ENCODE measurements at places on chromosomes 16 and 17.

DNA sequence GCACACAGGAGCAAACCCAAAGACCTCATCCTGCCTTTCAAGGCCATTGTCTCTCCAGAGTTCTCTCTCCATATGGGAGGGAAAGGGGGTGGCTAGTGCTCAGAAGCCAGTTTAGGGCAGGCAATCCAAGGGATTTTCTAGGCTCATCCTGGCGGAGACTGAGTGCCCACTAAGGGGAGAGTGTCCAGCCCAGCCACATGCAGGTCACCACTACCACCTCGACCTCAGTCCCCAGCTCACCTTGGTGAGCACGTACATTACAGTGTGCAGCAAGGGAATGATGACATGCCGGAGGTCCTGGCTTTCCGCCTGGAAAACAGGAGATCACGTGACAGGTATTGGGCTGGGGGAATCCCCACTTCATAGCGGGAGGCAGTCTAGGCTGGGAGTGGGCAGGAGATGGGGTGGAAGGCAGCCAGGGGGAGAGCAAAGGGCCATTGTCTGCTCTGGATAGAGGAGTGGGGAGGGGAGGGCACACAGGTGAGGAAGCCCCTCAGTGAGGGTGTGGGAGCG lies 29.9 kb downstream of the PIK3R6 start:
- no peak for DNase-seq

DNA sequence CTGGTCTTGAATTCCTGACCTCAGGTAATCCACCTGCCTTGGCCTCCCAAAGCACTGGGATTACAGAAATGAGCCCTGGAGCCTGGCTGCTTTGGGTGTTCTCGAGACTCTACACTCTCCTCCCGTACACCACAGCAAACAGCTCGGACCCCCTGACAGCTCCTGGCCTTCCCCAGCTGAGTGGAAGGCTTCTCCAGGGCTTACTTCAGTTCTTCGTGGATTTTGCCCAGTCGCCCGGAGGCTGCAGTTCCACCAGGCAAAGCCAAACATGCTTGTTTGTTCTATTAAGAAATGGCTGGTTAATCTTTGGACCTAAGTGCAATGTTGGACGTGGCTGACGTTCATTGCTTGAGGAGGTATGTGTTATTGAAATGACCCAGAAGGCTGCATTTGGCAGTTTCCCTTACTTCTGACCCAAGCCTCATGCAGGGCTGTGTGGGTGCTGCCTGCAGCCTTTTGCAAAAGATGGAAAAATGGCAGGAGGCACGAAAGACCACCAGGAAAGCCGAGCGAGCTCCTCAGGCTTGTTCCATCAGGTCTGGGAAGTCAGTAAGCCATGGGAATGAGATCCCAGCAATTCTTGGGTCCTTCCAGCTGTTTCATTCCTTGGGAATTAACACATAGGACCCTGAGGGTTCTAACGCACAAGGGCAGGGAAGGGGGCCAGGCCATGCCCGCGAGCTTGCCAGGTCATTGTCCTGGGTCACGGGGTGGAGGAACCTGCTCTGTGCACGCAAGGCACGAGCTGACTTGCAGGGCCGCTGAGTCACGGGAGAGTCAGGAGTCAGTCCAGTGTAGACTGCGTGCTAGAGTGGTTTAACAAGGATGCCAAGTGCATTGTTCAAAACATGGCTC lies 23.9 kb upstream of the KLHDC4 start:
- DNase-seq: no peak

DNA sequence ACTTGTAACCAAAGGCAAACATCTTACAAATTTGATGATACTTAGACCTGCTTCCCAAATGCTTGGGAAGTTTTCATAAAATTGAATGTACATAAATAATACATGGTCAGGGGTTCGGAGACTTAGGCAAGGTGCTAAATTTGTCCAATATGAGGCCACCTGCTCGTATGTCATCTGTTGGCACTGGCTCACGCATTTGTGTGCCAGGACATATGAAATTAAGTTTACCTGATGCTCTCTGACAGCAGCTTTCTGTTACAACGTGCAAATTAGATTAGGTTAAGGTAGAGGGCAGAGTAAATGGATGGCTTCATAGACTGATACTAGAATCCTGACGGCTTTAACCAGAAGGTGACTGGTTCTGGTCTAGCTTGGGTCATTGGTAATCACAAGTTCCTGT lies 970.3 kb upstream of the RBFOX1 start:
- DNase-seq: no peak

DNA sequence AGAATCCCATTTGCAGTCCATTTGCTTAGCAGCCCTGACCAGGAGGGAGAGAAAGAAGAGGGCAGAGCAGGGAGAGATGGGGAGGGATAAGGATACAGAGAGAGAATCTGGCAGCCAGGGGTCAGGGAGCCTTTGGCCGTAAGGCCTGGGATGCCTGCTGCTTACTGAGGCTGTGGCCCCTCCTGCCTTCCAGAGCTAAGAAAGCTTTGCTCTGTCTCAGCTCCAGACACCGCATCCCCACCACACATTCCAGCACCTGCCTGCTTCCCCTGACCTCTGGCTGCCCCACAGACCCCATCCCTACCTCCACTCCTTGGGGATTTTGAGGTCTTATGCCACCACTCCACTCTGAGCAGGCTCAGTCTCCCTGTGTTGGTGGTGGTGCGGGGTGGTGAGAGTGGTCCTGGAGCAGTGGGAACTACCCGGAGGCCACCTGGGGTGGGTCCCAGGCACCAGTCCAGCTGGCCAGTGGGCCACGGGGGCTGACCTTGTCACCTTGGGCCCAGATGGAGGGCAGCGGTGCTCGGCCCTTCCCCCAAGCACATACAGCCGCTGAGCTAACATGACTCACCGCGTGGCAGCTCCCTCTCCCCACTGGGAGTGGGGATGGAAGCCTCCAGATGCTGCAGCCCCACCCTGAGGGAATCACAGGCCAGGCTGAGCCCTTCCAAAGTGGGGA lies 58.3 kb downstream of the RAI1 start:
- DNase-seq: no peak

GRCh38 chr16:80356365-80356764 lies 184.4 kb upstream of the DYNLRB2 start:
- no peak for DNase-seq

- no peak for DNase-seq
These were observed 9.6 kb downstream of the MEIOB start for GRCh38 chr16:1862394-1862793.

GRCh38 chr16:55568207-55568606 lies 1.7 kb downstream of the CAPNS2 start:
- no peak for DNase-seq

GRCh38 chr17:15240644-15241043 lies 24.5 kb downstream of the PMP22 start:
- DNase-seq: no peak

DNA sequence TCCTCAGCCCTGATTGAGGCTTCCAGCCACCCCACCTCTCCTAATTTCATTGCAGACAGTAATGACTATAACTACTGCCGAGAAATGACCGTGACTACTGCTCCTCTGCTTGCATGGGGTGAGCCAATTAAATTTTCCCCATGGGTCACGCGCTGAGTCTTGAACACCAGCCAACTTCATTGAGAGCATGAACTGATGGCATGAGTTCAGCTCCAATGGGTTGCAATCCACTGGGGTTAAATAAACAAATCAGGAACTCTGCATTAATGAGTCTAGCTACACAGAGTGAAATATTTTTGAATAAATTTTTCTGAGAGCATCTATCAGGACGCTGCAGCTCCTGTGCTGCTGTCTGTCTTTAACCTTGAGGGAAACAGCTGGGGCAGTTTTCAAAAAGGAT lies 61.6 kb upstream of the CLEC3A start:
- no peak for DNase-seq

GRCh38 chr17:40064971-40065768 lies 2.4 kb downstream of the THRA start:
- no peak for DNase-seq

- peak; percentile 38 for DNase-seq
These were observed 40.9 kb upstream of the ICAM2 start for GRCh38 chr17:64061178-64061898.
